Cerebellar nuclear complex (tissue), 1 donor: ENCODE measurements at places on chromosomes 4 and X.

GRCh38 chr4:123597586-123597985, 201.0 kb downstream of the SPRY1 start:
- DNase-seq, result no peak

DNA sequence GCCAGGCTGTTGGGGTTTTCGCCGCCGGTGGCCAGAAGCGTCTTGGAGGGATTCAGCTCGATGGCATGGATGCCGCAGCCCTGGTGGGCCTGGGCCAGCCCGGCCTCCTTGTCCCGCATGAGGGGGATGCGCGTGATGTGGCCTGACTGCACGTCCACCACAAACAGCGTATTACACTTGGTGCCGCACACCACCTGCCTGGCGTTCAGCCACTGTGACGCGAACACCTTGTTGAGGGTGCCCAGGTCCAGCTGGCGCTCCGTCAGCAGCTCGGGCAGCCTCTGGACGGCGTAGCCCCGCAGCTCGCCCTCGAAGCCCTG, 728 bp downstream of the DCAF12L2 start:
- DNase-seq, result no peak

- DNase-seq, result no peak
Observed at GRCh38 chrX:49659771-49660170, 36.0 kb downstream of the PAGE1 start.

- no peak for DNase-seq
Observed at GRCh38 chr4:158411269-158411668, 110.4 kb upstream of the RXFP1 start.

GRCh38 chrX:129403974-129404669, 119.2 kb downstream of the SMARCA1 start:
- DNase-seq, result no peak

DNA sequence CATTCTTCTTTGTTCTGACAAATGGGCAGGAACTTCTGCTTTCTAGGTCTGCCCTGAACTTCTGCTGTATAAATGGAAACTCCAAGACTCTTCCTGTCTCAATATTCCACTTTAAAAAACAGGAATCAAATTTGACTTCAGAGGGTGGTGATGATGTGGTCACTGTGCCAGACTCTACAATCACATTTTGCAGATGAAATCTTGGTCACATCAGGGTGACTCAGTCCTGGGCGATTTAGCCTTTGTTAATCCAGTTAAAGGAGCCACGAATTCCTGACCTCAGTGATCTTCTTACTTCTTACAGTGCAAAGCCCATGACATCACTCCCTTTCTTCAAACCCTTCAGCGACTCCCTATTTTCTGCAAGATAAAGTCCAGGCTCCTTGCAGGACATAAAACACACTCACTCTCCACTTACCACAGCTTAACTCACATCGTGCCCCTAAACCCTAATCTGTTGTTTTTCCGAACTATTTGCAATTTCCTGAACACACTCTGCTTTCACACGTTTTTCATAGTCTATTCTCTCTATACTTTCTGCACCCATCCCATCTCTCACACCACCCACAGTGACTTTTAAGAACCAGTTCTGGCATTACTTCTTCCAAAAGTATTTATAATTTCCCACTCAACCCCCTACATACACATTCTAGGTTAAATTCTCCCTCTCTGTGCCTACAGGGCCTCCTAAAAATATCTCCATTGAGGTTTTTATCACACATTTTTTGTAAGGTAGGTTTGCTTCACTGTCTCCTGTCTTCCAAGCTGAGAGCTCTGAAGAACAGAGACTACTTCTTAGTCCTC, 11.1 kb downstream of the GASK1B start:
- DNase-seq, result no peak

DNA sequence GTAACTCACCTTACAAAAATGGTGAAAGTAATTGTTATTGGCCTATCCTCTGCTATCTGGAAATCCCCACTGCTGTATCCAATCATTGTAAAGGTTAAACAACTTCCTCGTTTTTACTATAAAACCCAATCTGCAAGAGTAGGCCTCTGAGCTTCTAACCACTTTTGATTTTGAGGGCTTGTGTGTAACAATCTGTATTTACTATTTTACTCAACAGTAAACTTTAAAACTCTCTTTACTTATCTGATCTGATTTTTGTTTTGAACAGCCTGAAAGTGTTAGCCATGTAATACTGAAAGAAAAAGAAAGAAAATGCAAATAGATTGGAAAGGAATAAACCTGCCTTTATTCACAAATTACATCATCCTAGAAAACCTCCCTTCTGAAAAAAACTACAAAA, 63.1 kb downstream of the SLC10A7 start:
- no peak for DNase-seq
